ENCODE measurements at places on chromosomes 16 and 17.

DNA sequence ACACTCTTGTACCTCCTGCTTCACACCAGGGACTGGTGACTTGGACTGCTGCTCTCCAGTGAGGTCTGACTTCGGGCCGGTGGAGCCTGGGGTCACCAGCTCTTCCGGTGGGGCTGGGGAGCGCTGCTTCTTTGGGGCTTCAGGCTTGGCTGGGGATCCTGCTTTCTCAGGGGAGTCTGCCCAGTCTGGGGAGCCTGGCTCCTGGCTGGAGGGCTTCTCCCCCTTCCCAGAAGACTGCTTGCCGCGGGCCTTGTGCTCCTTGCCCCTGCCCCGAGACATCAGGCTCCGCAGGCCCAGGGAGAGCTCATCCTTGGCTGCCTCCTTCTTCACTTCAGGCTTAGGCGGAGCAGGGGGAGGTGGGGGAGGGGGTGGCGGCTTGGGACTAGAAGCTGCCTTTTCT lies 52.4 kb downstream of the MYO18A start:
- no peak for DNase-seq
- no peak overlapping the region for H3K4me3 ChIP-seq
- H3K36me3 ChIP-seq, result peaks cover 4% of the 10 kb centered on the region
- H3K27ac ChIP-seq, result no peak overlapping the region
- no peaks in the 10 kb centered on the region for H3K27me3 ChIP-seq
- no peaks in the 10 kb centered on the region for H3K4me1 ChIP-seq

- peak; percentile 66 for DNase-seq
- H3K4me1 ChIP-seq, result no peaks in the 10 kb centered on the region
- H3K36me3 ChIP-seq, result no peaks in the 10 kb centered on the region
- H3K27me3 ChIP-seq, result no peaks in the 10 kb centered on the region
- peak overlapping the region; percentile 11 for H3K4me3 ChIP-seq
These were observed 4.4 kb downstream of the KDM6B start for GRCh38 chr17:7838090-7839075.

DNA sequence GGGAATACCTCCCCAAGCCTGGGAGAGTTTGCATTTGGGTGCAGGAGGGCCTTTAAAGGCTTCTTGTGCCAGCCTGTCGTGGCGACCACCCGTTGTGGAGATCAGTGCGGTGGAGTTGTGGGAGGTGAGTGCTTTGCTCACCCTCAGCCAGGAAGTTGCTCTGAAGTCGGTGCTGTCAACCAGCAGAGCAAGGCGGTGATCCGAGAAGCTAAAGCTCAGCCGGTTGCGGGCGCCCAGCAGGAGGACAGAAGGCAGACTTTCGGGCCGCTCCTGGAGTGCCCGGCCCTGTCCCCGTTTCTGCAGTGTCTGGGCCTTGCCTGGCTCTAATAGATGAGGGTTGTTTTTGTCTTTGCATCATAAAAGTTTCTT lies 1.4 kb downstream of the UBE2I start:
- DNase-seq, result no peak
- peak overlapping the region; percentile 94 for H3K27ac ChIP-seq
- H3K36me3 ChIP-seq, result peaks cover 23% of the 10 kb centered on the region
- peak overlapping the region; percentile 72 for H3K4me3 ChIP-seq
- H3K27me3 ChIP-seq, result no peaks in the 10 kb centered on the region

- H3K27ac ChIP-seq, result no peak overlapping the region
- DNase-seq, result peak; percentile 20
- no peaks in the 10 kb centered on the region for H3K36me3 ChIP-seq
- H3K4me1 ChIP-seq, result no peaks in the 10 kb centered on the region
These were observed 29.8 kb downstream of the PITPNM3 start for GRCh38 chr17:6526362-6527152.

GRCh38 chr17:50465635-50466034 lies 3.0 kb downstream of the CHAD start:
- peaks cover 16% of the 10 kb centered on the region for H3K27me3 ChIP-seq
- no peak overlapping the region for H3K27ac ChIP-seq
- H3K4me3 ChIP-seq, result no peak overlapping the region

DNA sequence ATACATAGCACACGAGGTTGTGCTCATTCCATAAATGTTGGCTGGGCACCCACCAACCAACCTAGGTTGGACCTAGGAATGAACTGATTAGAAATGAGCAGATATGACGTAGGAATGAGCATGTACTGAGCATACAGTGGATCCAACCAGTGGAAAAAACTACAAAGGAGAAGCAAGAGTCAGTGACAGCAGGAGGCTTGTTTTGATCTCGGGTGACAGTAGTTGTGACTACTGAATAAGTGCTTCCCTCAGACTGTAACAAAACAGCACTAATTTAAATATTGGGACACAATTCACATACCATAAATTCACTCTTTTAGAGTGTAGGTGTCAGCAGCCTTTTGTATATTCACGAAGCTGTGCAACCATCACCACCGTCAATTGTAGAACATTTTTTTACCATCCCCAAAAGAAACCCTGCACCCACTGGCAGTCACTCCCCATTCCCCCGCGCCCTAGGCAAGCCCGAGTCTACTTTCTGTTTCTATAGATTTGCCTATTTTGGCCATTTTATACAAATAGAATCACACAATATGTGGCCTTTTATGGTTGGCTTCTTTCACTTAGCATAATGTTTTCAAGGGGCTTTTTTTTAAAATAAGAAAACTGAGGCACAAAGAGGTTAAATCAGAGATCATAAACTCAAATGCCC lies 7.0 kb downstream of the VAC14 start:
- H3K4me1 ChIP-seq, result no peaks in the 10 kb centered on the region
- H3K27ac ChIP-seq, result no peak overlapping the region
- no peak overlapping the region for H3K4me3 ChIP-seq
- DNase-seq, result no peak
- H3K36me3 ChIP-seq, result no peaks in the 10 kb centered on the region

- no peak overlapping the region for H3K27ac ChIP-seq
- H3K4me3 ChIP-seq, result no peak overlapping the region
- H3K4me1 ChIP-seq, result no peaks in the 10 kb centered on the region
- no peaks in the 10 kb centered on the region for H3K36me3 ChIP-seq
- H3K27me3 ChIP-seq, result no peaks in the 10 kb centered on the region
These were observed 7.2 kb upstream of the DRC7 start for GRCh38 chr16:57687363-57687929.

- no peak overlapping the region for H3K4me3 ChIP-seq
- DNase-seq, result no peak
- no peaks in the 10 kb centered on the region for H3K4me1 ChIP-seq
- no peaks in the 10 kb centered on the region for H3K36me3 ChIP-seq
These were observed 5.0 kb downstream of the PAM16 start for GRCh38 chr16:4345836-4346781.

DNA sequence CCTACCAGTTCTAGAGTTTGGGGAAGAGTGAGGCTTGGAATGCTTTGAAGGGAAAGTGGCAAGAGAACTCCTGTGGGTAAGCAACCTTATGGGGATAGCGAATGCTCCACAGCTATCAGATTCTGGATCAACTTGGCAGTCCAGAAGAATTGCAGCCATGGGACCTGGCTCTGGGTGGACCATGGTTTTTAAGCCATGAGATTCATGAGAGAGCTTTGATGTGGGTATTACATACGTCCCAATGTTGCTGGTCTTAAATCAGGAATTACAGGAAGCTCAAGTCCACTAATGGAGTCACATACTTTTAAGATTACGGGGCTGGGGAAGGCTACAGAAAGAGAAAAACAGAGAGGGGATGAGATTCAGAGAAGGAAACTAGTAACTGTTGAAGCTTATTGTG lies 142.5 kb upstream of the ELAC2 start:
- H3K4me1 ChIP-seq, result no peaks in the 10 kb centered on the region
- H3K4me3 ChIP-seq, result no peak overlapping the region
- no peaks in the 10 kb centered on the region for H3K27me3 ChIP-seq
- no peaks in the 10 kb centered on the region for H3K36me3 ChIP-seq

- no peaks in the 10 kb centered on the region for H3K4me1 ChIP-seq
- peak; percentile 73 for DNase-seq
- H3K27me3 ChIP-seq, result no peaks in the 10 kb centered on the region
- H3K27ac ChIP-seq, result no peak overlapping the region
- no peak overlapping the region for H3K4me3 ChIP-seq
These were observed 43.8 kb upstream of the DHX40 start for GRCh38 chr17:59521465-59522126.

- H3K36me3 ChIP-seq, result no peaks in the 10 kb centered on the region
- H3K27ac ChIP-seq, result no peak overlapping the region
- H3K4me1 ChIP-seq, result peaks cover 12% of the 10 kb centered on the region
- no peaks in the 10 kb centered on the region for H3K27me3 ChIP-seq
These were observed 133.9 kb downstream of the PITPNC1 start for GRCh38 chr17:67511012-67511411.

GRCh38 chr17:31631766-31632165 lies 227.3 kb downstream of the COPRS start:
- no peaks in the 10 kb centered on the region for H3K36me3 ChIP-seq
- no peak for DNase-seq
- no peak overlapping the region for H3K27ac ChIP-seq
- no peaks in the 10 kb centered on the region for H3K4me1 ChIP-seq

- H3K4me3 ChIP-seq, result no peak overlapping the region
- peaks cover 42% of the 10 kb centered on the region for H3K27me3 ChIP-seq
- H3K4me1 ChIP-seq, result no peaks in the 10 kb centered on the region
These were observed 1.1 kb upstream of the ZG16B start for GRCh38 chr16:2828876-2829430.

- H3K36me3 ChIP-seq, result no peaks in the 10 kb centered on the region
- H3K4me3 ChIP-seq, result no peak overlapping the region
- H3K27me3 ChIP-seq, result no peaks in the 10 kb centered on the region
- no peak overlapping the region for H3K27ac ChIP-seq
These were observed 14.6 kb downstream of the SRCIN1 start for GRCh38 chr17:38590988-38591758.

DNA sequence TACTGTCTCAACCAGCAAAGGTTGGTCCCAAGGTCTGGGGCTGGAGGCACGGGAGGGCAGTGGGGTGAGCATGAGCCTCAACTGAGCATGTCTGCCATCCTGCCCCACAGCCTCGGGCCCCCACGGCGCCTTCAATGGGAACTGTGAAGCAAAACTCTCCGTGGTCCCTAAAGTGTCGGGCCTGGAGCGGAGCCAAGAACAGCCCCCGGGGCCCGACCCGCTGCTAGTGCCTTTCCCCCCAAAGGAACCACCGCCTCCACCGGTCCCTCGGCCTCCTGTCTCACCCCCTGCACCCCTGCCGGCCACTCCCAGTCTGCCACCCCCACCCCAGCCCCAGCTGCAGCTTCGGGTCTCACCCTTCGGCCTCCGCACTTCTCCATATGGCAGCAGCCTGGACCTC lies 4.2 kb downstream of the FBRS start:
- peaks cover 61% of the 10 kb centered on the region for H3K36me3 ChIP-seq
- H3K4me3 ChIP-seq, result no peak overlapping the region
- H3K27ac ChIP-seq, result no peak overlapping the region
- H3K4me1 ChIP-seq, result peaks cover 53% of the 10 kb centered on the region

- DNase-seq, result peak; percentile 92
- H3K27ac ChIP-seq, result peak overlapping the region; percentile 82
- H3K27me3 ChIP-seq, result no peaks in the 10 kb centered on the region
- H3K4me3 ChIP-seq, result no peak overlapping the region
These were observed 5.3 kb downstream of the RNF166 start for GRCh38 chr16:88700636-88701482.

DNA sequence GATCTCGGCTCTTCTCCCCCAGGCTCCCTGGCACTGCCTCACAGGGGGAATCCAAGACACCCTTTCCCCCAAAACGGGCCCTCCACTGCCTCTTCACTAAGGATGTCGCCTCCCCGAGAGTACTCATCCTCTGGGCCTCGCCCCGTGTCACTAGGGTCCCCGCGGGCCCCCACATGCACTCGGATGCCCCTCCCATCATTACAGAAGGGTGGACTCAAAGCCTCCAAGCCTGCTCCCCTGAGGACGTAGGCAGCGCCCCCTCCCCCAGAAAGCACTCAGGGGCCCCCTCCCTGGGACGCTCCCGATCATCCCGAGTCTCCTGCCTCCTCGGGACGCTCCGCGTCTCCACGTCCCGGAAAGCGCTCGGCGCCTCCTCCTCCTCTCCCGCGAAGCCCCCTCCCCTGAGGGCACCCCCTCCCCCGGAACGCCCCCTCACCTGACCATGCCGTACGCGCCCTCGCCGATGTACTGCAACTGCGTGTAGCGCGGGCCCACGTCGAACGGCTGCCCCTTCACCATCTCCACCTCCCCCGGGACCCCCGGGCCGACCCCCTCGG lies 338 bp downstream of the MAPK3 start:
- H3K27me3 ChIP-seq, result no peaks in the 10 kb centered on the region
- no peak for DNase-seq
- peak overlapping the region; percentile 97 for H3K4me3 ChIP-seq
- peaks cover 18% of the 10 kb centered on the region for H3K36me3 ChIP-seq
- H3K4me1 ChIP-seq, result peaks cover 37% of the 10 kb centered on the region

- H3K4me3 ChIP-seq, result no peak overlapping the region
- peaks cover 15% of the 10 kb centered on the region for H3K4me1 ChIP-seq
- DNase-seq, result no peak
- H3K27me3 ChIP-seq, result no peaks in the 10 kb centered on the region
- no peaks in the 10 kb centered on the region for H3K36me3 ChIP-seq
These were observed 115.6 kb downstream of the GNAO1 start for GRCh38 chr16:56306690-56307533.

DNA sequence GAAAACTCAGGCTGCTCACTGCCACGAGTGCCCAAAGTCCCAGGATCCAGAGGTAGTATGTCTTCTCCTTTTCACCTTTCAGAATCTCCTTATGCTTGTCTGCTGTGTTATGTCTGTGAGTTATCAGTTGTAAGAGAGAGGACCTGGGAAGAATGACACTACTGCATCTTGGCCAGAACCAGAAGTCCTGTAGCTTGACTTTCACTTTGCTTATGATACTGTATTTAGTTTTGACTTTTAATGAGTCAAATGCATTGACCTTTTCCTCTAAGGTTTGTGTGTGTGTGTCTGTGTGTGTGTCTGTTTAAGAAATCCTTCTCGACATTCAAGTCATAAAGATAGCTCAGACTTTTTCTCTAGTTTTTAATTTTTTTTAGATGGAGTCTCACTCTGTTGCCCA lies 43.4 kb downstream of the BMERB1 start:
- no peak overlapping the region for H3K27ac ChIP-seq
- H3K36me3 ChIP-seq, result no peaks in the 10 kb centered on the region
- no peak overlapping the region for H3K4me3 ChIP-seq
- H3K4me1 ChIP-seq, result no peaks in the 10 kb centered on the region

DNA sequence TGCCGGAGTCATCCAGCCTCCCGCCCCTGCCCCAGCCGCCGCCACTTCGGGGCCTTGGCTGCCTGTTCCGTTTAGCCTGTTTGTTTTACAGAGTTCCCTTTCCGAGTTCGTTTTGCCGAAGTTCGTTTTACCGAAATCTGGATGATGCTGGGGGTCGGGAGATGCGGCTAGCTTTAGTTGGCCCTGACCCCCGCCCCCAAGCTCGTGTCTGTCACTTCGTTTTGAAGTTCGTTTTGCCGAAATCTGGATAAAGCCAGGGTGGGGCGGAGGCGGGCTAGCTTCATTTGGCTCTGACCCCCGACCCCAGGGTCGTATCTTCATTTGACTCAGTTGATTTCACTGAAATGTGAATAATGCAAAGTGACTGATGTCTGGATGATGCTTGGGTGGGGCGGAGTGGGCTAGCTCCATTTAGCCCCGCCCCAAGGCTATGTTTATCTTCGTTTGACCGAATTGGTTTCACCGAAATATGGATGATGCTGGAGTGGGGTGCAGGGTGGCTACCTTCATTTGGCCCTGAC lies 591 bp downstream of the PSMD7 start:
- peaks cover 13% of the 10 kb centered on the region for H3K36me3 ChIP-seq
- H3K4me1 ChIP-seq, result no peaks in the 10 kb centered on the region
- H3K27me3 ChIP-seq, result no peaks in the 10 kb centered on the region
